ENCODE measurements at places on chromosomes 3 and 15.

DNA sequence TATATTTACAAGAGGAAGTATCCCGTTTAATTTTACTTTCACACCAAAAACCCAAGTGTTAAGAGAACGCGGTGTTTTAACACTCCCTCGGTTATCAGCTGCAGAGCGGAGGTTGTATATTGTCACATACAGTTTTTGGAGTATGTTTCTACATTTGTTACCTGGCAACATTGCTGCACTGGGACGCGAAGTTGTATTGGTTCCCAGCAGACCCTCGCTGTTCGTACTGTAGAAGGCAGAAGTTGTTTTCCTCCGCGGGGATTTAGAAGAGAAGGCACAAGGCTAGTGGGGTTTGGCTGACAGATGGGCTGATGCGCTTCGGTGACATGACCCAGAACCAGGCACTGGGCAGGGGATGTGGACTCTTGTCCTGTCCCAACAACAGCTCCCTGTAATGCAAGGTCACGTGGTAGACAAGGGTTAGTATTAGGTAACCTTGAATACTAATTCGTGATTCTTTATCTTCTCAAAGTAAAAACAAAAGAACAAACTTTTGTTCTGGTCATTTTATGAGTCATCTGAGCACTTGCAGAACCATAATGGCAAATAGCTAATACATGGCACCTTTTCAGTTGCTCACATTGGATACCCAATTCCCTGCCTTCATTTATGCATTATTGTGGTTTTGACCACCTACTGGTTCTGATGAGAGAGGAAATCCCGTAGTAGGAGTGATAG is 230.4 kb upstream of the BHLHE40 start:
- DNase-seq, result no peak

- peak; percentile 66 for DNase-seq
Measured at GRCh38 chr3:52218937-52219650, 6.4 kb downstream of the TLR9 start.

- DNase-seq, result peak; percentile 45
Measured at GRCh38 chr15:58438956-58439355, 7.2 kb downstream of the LIPC start.

- DNase-seq, result no peak
Measured at GRCh38 chr15:35705884-35706585, 160.1 kb upstream of the DPH6 start.

- DNase-seq, result no peak
Measured at GRCh38 chr3:13015286-13016082, 57.7 kb downstream of the IQSEC1 start.

DNA sequence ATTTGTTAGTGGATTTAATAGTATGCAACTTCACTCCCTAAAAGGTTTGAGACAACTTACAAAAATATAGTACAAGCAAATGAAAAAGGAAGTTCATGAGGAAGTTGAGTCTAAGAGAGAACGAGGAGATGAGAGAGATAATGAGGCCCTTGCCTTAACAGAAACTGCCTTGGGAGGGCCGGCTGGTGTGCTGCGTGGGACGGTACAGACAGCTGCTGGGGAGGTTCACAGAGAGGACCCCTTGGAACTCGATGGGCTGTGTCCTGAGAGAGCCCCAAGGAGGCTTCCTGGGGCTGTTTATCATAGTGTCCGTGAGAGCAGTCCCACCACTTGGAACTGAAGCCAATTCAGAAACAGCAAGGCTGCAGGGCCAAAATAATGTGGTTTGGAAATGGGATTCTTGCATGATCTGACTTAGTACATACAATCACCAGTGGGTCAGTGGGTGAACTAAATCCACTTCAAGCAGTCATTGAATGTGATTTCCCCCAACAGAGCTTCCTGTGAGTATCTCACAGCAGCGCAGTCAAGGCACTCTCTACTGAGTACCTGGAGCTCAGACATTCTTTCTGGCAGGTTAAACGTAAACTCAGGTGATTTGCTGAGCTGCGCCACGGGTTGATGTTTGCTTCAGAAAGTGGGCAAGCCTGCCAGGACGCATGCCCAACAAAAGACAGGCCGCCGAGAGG is 90.8 kb downstream of the CRTC3 start:
- DNase-seq, result no peak

- DNase-seq, result peak; percentile 15
Measured at GRCh38 chr3:124845406-124845805, 41.8 kb downstream of the ITGB5 start.

Data from Calu3 (cell line).